ENCODE measurements at places on chromosomes 7 and 10.

GRCh38 chr10:47175181-47176123 is 124.5 kb upstream of the GDF10 start:
- DNase-seq, result no peak

- no peak for DNase-seq
Measured at GRCh38 chr7:35721288-35721687, 26.4 kb upstream of the HERPUD2 start.

- DNase-seq, result no peak
Measured at GRCh38 chr10:63008491-63008890, 124.6 kb upstream of the NRBF2 start.

GRCh38 chr7:47411281-47411869 is 170.5 kb downstream of the TNS3 start:
- no peak for DNase-seq

DNA sequence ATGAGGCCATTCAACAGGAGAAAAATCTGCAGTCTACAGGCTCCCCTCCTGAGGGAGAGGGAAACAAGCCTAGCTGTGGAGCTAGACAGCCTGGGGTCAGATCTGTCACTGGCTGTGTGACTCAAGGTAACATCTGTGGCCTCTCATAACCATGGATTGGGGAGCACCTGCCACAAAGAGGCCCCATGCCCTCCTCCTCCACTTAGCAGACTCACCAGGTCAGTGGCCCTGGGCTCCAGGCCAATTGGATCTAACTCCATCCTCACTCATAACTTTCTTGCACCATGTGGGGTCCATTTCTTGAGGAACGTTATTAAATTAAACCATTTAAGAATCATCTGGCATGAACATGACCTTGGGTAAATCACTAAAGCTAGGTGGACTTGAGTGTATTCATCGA is 1.8 kb downstream of the GDF10 start:
- no peak for DNase-seq

DNA sequence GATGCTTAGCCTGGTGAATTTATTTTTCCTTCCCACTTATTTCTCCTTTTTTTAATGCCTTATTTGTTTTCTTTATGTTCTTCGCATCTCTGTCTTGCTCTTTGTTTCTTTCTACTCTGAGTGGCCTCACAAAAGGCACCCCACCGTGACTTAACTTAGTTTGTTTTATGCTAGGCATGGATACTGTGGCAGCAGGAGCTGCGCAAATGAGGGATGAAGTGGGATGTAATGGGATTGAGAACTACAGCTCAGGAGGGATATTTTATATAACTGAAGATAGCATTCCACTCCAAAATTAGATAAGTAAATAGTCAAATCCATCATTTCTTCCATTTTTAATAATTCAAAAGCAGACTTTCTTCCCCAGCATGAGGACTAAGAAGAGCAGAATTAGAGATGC is 1.7 kb upstream of the CACNA2D1 start:
- DNase-seq, result no peak

DNA sequence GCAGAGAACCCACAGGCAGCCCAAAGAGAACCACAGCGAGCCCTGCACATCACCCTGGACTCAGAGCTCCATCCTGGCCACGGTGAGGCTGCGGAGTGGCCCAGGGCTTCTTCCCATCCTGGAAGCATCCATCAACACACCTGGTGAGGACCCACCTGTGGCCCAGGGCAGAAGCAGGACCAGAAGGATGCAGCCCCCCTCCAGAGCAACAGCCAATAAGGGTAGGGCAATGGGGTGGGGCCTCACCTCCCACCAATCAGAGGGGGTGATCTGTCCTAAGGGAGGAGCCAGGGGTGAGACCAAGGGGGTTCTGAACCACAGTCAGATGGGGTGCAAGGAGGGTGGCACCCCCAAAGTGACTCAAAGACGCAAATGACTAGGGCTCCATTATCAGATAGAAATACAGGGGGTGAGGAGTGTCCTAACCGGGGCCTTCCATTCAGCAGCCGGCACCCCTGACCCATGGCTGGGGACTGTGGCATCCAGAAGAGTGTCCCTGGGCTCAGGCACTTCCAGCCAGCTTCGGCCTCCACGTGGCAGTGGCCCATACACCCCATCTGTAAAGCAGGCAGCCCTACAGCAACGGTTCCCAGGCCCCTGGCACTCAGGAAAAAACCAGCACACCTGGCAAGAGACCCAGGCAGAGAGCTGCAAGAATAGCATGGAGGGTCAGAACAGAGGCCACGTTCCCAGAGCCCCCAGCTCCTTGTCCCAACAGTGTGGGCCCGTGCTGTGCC is 36.9 kb downstream of the STK32C start:
- DNase-seq, result no peak

GRCh38 chr10:127195571-127196281 is 665 bp downstream of the INSYN2A start:
- DNase-seq, result no peak

Measured in activated T-cell treated with anti-CD3 and anti-CD28 coated beads for 24 hours (primary cell).